ENCODE measurements at places on chromosomes 2 and 18. TPM values are rescaled to one million over a fixed set of nuclear protein-coding genes. Genes with fewer than 3 reads are reported as not detected.

Gene DSC1
- 1.7 TPM for polyA plus RNA-seq

- DNase-seq = peak; percentile 4
Measured at GRCh38 chr2:63780518-63781155, 61.1 kb upstream of the UGP2 start.

Gene AOX1
- 2.8 TPM for polyA plus RNA-seq

GRCh38 chr2:76461431-76461830 lies 750.7 kb upstream of the GCFC2 start:
- no peak for DNase-seq

Gene SLC38A11
- polyA plus RNA-seq = 5.3 TPM

Gene GPR155
- 3.8 TPM for polyA plus RNA-seq

DNA sequence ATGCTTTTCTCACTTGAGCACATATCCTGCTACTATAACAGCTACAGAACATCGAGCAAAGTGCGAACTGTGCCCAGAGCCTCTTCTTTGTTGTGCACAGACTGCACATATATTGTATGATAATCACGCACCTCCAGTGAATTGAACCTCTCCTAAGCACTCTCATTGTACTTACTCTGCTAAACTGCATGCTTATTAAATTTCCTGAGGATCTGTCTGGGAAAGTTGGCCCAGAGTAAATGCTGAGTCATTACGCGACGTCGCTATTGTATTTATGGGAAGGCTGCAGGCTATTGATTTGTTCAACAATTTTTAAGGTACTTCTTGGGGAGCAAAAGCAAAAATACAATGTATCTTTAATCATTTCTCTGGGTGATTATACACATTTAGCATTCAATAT lies 399.6 kb upstream of the DSEL start:
- no peak for DNase-seq

Gene KRTCAP3
- 9.5 TPM for polyA plus RNA-seq

DNA sequence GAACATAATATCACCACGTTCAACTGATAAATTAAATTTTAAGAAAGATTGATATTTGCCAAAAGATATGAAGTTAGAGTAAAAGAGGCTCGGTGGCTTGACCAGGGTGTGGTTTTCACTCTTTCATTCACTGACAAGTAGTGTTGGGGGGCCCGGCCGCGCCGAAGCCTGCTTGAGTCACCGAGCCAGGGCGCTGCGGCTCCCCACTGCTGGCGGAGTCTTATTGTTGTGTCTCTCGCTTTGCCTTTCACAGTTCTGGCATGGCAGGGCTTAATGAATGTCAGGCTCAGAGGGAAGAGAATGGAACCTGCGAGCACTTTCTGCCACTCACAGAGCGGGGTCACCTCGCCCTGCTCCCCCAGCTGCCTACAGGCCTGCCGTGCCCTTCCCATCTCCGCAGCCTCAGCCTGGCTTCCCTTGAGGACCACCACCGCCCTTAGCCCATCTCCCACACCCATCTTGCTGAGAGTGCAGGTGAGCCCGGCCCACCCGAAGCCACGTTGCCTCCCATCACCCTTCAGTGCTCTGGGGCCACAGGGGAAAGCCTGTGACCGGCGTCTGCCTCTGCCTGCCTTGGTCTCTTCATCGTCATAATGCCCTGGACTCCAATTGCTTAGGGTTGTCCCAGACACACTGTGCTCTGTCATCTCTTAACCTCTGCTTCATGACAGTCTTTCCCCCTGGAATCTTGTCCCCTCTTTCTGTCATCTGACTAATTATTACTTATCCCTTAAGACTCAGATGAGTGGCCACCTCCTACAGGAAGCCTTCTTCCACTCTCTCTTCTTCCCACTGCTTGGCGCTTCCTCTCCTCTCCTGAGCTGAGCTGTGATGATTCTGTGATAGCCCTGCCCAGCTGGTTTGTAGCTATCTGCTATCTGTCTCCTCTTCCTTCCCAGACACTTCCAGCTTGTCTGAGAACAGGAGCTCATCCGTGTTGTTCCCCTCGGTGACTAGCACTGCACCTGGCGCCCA lies 142.5 kb downstream of the FAM210A start:
- DNase-seq = no peak

Gene PRKAG3
- 0.06 TPM for polyA plus RNA-seq

DNA sequence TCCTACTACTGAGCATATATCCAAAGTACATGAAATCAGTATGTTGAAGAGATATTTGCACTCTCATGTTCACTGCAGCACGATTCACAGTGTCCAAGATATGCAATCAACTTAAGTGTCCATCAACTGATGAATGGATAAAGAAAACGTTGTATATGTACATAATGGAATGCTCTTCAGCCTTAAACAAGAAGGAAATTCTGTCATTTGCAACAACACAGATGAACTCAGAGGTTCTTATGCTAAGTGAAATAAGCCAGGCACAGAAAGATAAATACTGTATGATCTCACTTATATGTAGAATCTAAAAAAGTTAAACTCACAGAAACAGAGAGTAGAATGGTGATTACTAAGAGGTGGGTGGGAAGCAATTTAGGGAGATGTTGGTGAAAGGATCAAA lies 149.2 kb downstream of the EVA1A start:
- no peak for DNase-seq

Gene FBXO41
- 3.0 TPM for polyA plus RNA-seq

GRCh38 chr2:127829845-127830246 lies 18.9 kb upstream of the WDR33 start:
- peak; percentile 35 for DNase-seq

GRCh38 chr2:145411493-145411892 lies 891.6 kb upstream of the ZEB2 start:
- DNase-seq = no peak

DNA sequence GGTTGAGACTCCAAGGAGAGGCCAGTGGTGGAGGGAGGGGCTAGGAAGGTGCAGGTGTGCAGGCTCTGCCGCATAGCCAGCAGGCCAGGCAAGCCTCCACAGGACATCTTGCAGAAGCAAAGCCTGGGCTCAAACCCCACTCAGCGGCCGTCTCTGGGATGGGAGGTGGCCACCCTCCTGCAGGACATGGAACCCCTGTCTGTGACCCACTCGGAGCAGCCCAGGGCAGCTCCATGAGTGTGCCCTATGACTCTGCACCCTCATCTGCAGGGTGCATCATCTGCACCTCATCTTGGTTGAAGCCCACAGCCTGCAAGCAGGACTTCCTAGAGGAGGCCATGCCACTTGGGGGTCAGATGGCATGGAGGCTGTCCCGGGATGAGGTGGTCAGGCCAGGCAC lies 46.3 kb downstream of the GPC1 start:
- no peak for DNase-seq

Gene GDF7
- 4.1 TPM for polyA plus RNA-seq

DNA sequence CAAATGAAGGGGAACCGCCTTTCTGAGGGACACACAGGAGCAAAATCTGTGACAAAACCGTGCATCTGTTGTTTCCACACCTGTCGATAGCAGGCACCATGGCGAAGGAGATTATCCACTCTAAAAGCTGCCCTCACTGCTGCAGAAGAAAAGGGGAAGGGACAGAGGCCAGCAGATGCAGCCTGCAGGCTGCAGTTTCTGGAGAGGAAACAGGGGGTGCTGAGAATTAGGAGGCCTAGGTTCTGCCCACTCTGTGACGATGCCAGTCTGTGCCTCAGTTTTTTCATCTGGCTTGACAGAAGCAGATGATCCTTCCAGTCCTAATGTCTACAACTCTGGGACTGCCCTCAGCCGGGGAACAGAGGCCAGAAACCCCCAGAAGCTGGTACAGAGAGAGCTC lies 17.7 kb downstream of the PAX8 start:
- no peak for DNase-seq

Gene GALNT14
- polyA plus RNA-seq = 35.5 TPM

GRCh38 chr2:18829251-18829902 lies 240.0 kb upstream of the NT5C1B start:
- peak; percentile 34 for DNase-seq

DNA sequence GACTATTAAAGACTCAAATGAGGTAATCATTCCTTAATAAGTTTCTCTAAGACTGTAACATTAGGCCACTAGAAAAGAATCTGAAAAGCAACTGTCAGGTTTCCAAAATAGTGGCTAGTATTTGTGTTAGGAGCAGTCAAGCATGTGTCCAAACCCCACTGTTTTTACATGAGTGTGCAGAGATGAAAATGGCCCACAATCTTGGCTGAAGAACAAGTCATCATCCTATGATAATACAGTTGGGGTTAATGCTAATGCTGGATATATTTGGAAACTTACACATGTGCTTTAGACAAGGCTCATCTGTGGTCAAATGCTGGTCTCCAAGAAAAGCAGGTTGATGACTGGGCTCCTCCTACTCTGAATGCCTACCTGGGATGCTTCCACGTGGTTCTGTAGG lies 73.6 kb downstream of the MAIP1 start:
- no peak for DNase-seq

Gene IL36A
- polyA plus RNA-seq = not detected

Gene MOGAT1
- 0.10 TPM for polyA plus RNA-seq

GRCh38 chr2:224343226-224343625 lies 58.7 kb downstream of the FAM124B start:
- DNase-seq = no peak

GRCh38 chr18:79529296-79529695 lies 133.6 kb downstream of the NFATC1 start:
- DNase-seq = no peak

GRCh38 chr2:204468746-204469429 lies 76.4 kb upstream of the PARD3B start:
- DNase-seq = no peak

Gene CHRNG
- polyA plus RNA-seq = 1.9 TPM

GRCh38 chr2:55134316-55134706 lies 84.1 kb upstream of the RTN4 start:
- DNase-seq = no peak

DNA sequence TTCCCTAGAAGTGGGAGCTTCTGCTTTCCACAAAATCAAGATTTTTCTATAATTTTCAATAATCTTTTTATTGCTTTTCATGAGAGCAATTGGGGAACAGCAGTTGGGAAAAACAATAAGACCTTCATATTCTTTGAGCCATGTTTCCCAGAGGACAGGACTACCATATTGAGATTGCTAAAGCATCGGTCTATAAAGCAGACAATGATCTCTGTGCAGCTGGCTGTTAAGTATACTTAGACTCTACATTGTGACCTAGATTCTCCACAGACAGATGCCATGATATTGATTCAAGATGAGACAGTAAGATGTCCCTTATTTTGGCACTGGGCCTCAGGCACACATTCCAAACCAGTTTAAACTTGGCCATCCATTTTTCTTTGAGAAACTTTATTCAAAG lies 1178.7 kb downstream of the SUCLG1 start:
- no peak for DNase-seq
